ENCODE measurements at places on chromosomes 12 and 14. TPM values are rescaled to one million over a fixed set of nuclear protein-coding genes. Genes with fewer than 3 reads are reported as not detected.
A peak's percentile ranks its signal among the peaks of the same experiment; 100 is the strongest.

DNA sequence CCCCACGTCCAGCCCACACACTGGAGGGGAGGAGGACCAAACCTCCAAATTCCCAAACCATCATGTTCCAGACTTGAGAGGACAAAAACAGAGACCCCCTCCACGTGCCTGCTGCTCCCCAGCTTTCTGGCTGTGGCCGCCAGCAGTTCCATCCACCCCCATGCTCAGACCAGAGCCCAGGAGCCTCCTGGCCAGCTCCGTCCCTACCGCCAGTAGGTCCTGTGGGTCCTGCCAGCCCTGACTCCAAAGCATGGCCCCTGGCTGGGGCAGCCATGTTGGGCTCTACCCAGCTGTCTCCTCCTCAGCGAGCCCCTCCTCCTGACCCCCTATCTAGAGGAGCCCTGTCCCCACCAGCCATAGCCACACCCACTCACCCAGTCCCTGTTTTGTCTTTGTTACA is 227.3 kb upstream of the RTL1 start:
- peaks cover 13% of the 10 kb centered on the region for H3K27me3 ChIP-seq
- peaks cover 13% of the 10 kb centered on the region for H3K4me1 ChIP-seq
- H3K27ac ChIP-seq: no peak overlapping the region
- H3K4me3 ChIP-seq: no peak overlapping the region
- no peaks in the 10 kb centered on the region for H3K36me3 ChIP-seq
- peak; percentile 11 for DNase-seq

DNA sequence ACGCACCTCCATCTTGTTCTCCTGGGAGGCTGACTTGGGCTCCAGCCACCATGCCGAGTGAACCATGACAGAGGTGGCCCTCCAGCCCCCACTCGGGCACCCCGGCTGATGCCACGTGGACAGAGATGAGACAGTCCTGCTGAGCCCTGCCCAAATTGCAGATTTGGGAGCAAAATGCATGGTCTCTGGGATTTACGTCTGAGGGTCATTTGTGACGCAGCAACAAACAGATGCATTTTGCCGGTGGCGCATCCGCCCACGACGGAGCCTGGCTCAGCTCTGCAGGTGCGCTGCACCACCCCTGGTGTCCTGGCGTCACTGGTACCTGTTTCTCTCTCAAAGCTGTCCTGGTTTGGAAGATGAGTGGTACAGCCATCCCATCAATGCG is 31.1 kb upstream of the INF2 start:
- DNase-seq: no peak
- no peak overlapping the region for H3K27ac ChIP-seq
- H3K4me1 ChIP-seq: peaks cover 28% of the 10 kb centered on the region
- H3K36me3 ChIP-seq: no peaks in the 10 kb centered on the region

- H3K36me3 ChIP-seq: no peaks in the 10 kb centered on the region
- H3K4me1 ChIP-seq: peaks cover 27% of the 10 kb centered on the region
- peak; percentile 50 for DNase-seq
Measured at GRCh38 chr12:49296836-49297694, 2.1 kb downstream of the PRPH start.

DNA sequence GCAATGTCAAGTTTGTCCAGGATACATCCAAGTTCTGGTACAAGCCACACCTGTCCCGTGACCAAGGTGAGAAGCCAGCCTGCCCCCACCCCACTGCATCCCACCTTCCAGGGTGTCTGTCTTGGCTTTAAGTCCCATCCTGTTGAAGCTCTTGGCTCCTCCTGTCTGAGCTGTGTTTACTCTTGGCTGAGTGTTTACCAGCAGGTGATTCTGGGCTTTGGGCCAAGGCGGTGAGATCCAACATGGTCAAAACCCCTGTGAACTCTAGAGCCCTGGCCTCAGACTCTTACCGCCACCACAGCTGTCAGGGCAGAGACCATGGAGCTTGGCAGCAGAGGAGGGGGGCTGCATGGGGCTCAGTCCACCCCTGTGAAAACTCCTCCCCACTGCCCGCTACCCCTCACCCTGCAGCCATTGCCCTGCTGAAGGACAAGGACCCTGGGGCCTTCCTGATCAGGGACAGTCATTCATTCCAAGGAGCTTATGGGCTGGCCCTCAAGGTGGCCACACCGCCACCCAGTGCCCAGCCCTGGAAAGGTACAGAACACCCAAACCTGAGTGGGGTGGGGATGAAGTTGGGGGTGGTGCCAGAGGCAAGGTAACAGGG is 11.6 kb downstream of the TNS2 start:
- H3K27me3 ChIP-seq: no peaks in the 10 kb centered on the region
- H3K36me3 ChIP-seq: peaks cover 21% of the 10 kb centered on the region

- no peaks in the 10 kb centered on the region for H3K27me3 ChIP-seq
- DNase-seq: no peak
- H3K4me3 ChIP-seq: no peak overlapping the region
- no peak overlapping the region for H3K27ac ChIP-seq
- H3K36me3 ChIP-seq: no peaks in the 10 kb centered on the region
Measured at GRCh38 chr14:68552602-68553001, 240.3 kb downstream of the ZFP36L1 start.

TAS2R20 gene
- total RNA-seq: 2.2 TPM

FGF23 gene
- total RNA-seq: not detected

Measured in activated CD8-positive, alpha-beta T cell treated with anti-CD3 and anti-CD28 coated beads, Interleukin-2, amount 10 ng/mL, durations not matched to agents 7 days and 5 days (primary cell).